ENCODE measurements at places on chromosomes 13 and 19.

- no peak for DNase-seq
Measured at GRCh38 chr19:20968092-20968491, 45.0 kb downstream of the ZNF85 start.

- DNase-seq, result no peak
Measured at GRCh38 chr13:74218291-74218690, 84.1 kb upstream of the KLF12 start.

GRCh38 chr13:27797228-27797624, 4.9 kb downstream of the GSX1 start:
- no peak for DNase-seq

- no peak for DNase-seq
Measured at GRCh38 chr13:45691667-45692066, 10.5 kb upstream of the CBY2 start.

- DNase-seq, result no peak
Measured at GRCh38 chr13:106159295-106160195, 375.9 kb downstream of the EFNB2 start.

- no peak for DNase-seq
Measured at GRCh38 chr13:73984201-73984600, 150.0 kb downstream of the KLF12 start.

DNA sequence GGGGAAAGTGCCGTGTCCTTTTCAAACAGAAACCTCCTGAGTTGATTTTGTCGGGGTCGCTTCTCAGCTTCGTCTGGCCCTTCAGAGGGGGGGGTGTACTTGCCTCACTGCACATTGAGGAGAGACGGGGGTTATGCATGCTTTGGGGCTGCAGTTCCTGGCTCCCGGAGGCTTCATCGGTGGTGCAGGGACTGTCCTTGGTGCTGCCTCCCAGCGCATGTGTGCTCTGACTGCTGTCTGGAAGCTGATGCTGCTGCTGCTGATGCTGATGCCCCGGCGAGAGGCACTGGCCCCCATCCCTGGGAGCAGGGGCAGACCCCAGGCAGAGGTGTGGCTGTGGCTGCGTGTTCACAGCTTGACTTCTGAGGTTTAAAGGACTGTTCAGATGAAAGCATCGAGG, 91.0 kb downstream of the ARHGEF7 start:
- no peak for DNase-seq

GRCh38 chr19:38190793-38191192, 33.2 kb downstream of the DPF1 start:
- DNase-seq, result no peak

DNA sequence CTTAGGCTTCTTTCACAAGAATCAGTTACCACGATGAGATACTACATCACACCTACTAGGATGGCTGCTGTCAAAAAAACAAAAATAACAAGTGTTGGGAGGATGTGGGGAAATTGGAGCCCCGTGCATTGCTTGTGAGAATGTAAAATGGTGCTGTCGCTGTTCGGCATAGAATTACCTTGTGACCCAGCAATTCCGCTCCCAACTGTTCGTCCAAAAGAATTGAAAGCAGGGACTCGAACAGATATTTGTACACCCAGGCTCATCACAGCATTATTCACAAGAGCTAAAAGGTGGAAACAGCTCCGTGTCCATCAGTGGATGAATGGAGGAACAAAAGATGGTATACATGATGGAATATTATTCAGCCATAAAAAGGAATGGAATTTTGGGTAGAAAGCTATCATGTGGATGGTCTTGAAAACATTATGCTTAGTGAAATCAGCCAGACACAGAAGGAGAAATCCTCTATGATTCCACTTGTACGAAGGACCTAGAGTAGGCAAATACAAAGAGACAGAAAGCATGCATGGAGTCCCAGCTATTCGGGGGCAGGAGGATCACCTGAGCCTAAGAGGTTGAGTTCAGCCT, 23.4 kb downstream of the PAK4 start:
- DNase-seq, result no peak

GRCh38 chr19:10984166-10984735, 23.4 kb downstream of the SMARCA4 start:
- no peak for DNase-seq

- no peak for DNase-seq
Measured at GRCh38 chr19:30564551-30565011, 192.4 kb downstream of the ZNF536 start.

- DNase-seq, result no peak
Measured at GRCh38 chr13:82298106-82298505, 1584.2 kb downstream of the SLITRK1 start.

DNA sequence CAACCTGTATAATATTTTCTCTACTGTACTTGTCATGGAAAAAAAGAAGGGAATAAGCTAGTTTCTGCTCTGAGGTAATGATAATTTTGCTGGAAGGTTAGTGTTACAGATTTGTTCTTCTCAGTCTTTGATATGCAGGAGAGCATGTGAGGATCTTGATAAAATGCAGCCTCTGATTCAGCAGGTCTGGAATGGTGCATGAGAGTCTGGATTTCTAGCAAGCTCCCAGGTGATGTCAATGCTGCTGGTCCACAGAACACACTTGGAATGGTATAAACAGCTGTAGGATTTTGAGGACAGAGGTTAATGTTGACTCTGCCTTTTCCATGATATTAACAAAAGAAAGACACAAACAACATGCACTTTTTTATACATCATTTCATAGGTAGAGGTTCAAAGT, 173.6 kb downstream of the NDFIP2 start:
- DNase-seq, result no peak

GRCh38 chr19:49981603-49982593, 20.9 kb upstream of the SIGLEC11 start:
- DNase-seq, result no peak

DNA sequence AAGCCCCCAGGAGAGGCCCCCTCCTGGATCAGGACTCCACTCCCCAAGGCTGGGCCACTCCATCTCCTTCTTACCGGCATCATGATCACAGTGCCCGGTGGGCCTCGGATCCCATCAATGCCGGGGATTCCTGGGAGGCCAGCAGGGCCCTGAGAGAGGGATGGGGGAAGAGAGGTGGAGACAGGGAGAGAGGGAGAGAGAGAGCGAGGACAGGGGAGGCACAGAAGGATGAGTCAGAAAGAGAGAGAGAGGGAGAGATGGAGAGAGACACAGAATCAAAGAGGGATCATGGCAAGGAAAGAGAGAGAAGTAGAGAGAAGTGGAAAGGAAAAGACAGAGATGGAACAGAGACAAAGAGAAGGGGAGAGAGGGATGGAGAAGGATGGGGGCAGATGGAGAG, 13.8 kb downstream of the COL5A3 start:
- no peak for DNase-seq

GRCh38 chr19:47768604-47769003, 9.9 kb upstream of the SELENOW start:
- DNase-seq, result no peak

- no peak for DNase-seq
Measured at GRCh38 chr13:25186187-25186586, 14.1 kb upstream of the AMER2 start.
